ENCODE measurements at places on chromosomes 5 and 9. TPM values are rescaled to one million over a fixed set of nuclear protein-coding genes. Genes with fewer than 3 reads are reported as not detected.

The CCDC192 gene
- polyA plus RNA-seq, result 1.6 TPM

The TAF11L10 gene
- polyA plus RNA-seq, result not detected

The TRPM6 gene
- 0.76 TPM for polyA plus RNA-seq

The FABP6 gene
- polyA plus RNA-seq, result 4.9 TPM

The SLC1A3 gene
- polyA plus RNA-seq, result 738 TPM

The GLDC gene
- polyA plus RNA-seq, result 41.1 TPM

The TRIM7 gene
- 7.3 TPM for polyA plus RNA-seq

The TAL2 gene
- polyA plus RNA-seq, result 1.2 TPM

The CATSPER3 gene
- 0.75 TPM for polyA plus RNA-seq

The EGFLAM gene
- polyA plus RNA-seq, result 13.1 TPM

The THBS4 gene
- polyA plus RNA-seq, result 25.9 TPM

- no peak overlapping the region for H3K4me3 ChIP-seq
- H3K36me3 ChIP-seq, result no peaks in the 10 kb centered on the region
- DNase-seq, result no peak
- no peak overlapping the region for H3K27ac ChIP-seq
- peaks cover 5% of the 10 kb centered on the region for H3K4me1 ChIP-seq
These were observed 31.1 kb downstream of the SEMA6A start for GRCh38 chr5:116543501-116543900.

DNA sequence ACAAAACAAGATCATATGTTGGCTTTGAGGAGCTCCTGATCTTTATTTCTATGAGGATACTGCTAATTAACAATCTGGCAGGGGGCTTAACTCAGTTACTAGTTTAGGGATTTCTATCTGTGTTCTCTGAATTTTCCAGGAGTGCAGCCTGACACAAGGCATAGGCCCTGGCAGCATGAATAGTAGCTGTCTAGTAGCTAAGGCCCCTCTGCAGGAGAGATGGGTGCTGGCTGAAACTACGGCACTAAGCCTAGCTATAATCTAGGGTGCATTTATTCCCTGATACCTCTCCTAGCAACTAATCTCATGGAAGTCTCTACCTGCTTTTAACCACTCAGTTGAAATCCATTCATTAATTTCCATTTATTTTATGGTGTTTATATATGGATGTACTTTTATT, 268.2 kb downstream of the TMEM232 start:
- H3K27ac ChIP-seq, result no peak overlapping the region
- H3K27me3 ChIP-seq, result no peaks in the 10 kb centered on the region
- H3K4me3 ChIP-seq, result no peak overlapping the region
- no peak for DNase-seq
- no peaks in the 10 kb centered on the region for H3K36me3 ChIP-seq

DNA sequence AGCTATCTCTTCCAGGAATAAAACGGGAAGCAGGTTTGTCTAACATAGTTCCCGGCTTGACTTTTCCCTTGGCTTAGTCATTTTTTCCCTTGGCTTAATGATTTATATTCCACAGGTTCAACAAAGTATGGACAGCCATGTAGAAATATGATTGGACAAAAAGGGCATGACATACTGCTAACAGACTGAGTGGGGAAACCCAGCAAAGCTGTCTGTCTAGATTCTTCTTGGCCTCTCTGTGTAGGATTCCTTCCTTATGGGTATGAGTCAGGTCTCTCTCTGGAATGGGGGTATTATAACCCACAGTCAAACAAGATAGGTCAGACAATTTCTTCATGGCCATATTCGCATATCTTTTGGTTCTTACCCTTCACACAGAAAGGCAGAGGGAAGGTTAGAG, 5.7 kb upstream of the MTAP start:
- no peak overlapping the region for H3K27ac ChIP-seq
- DNase-seq, result no peak
- no peaks in the 10 kb centered on the region for H3K36me3 ChIP-seq
- H3K4me3 ChIP-seq, result no peak overlapping the region
- H3K27me3 ChIP-seq, result peaks cover 8% of the 10 kb centered on the region

DNA sequence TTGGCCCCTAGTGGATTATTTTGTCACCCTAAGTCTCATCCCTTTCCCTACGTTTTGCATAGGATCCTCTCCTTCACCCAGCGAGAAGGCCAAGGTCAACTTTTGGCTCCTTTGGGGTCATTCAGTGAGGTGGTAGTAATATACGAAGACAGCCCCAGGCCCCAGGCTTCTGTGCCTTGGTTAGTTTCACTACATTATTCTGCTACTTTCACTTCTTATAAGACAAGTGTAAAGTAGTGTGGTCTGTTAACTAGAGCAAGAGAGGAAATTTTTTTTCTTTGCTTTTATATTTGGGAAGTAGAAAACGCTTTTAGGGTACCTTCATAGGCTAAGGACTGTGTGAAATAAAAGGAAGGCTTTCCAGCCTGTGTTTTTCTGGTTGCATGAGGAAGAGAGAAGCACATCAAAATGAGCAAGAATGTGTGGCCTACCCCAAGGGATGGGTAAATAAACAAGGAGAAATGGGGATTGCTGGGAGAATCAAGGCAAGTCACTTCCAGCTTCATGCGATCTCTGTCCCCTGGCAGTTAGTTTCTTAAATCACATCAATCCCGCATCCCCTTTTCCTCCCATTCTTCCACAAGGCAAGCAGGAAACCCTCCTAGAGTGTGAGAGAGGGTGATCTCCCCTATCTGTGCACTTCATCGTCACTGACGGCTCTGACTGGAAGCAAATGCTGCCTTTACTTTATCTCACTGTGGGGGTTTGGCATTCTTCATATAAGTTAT, 677.0 kb upstream of the WWC1 start:
- no peak overlapping the region for H3K27ac ChIP-seq
- H3K4me1 ChIP-seq, result no peaks in the 10 kb centered on the region
- no peak for DNase-seq
- H3K4me3 ChIP-seq, result no peak overlapping the region
- H3K27me3 ChIP-seq, result no peaks in the 10 kb centered on the region

DNA sequence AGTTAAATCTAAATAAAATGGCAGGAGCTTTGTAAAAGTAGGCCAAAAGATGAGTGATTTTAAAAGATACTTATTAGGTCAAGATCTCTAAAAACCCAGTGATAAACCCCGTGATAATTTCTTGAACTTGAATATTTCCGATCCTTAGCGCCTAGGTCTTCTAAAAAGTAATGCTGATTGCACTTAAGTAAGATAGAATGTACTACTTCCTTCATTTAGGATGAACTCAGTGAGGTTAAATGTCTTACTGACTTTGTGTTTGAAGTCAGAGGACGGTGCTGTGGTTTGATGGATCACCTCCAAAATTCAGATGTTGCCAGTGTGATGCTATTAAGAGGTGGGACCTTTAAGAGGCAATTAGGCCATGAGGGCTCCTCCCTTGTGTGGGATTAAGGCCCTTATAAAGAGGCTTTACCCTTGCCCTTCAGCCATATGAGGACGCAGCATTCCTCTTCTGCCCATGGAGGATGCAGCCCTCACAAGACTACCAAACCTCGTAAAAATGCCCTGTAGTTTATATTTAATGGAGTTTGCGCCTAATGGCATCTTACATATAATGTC, 130.1 kb downstream of the TRIO start:
- H3K4me3 ChIP-seq, result no peak overlapping the region
- H3K36me3 ChIP-seq, result peaks cover 3% of the 10 kb centered on the region
- no peaks in the 10 kb centered on the region for H3K27me3 ChIP-seq
- H3K4me1 ChIP-seq, result peaks cover 17% of the 10 kb centered on the region
- H3K27ac ChIP-seq, result no peak overlapping the region

GRCh38 chr9:12643686-12644085, 49.5 kb upstream of the TYRP1 start:
- H3K4me1 ChIP-seq, result no peaks in the 10 kb centered on the region
- H3K4me3 ChIP-seq, result no peak overlapping the region
- no peak overlapping the region for H3K27ac ChIP-seq
- no peak for DNase-seq
- H3K36me3 ChIP-seq, result no peaks in the 10 kb centered on the region

GRCh38 chr9:87029905-87030304, 82.6 kb upstream of the GAS1 start:
- DNase-seq, result no peak
- H3K27ac ChIP-seq, result no peak overlapping the region
- no peaks in the 10 kb centered on the region for H3K36me3 ChIP-seq
- no peak overlapping the region for H3K4me3 ChIP-seq

- H3K4me1 ChIP-seq, result no peaks in the 10 kb centered on the region
- DNase-seq, result no peak
- no peak overlapping the region for H3K4me3 ChIP-seq
- no peak overlapping the region for H3K27ac ChIP-seq
- H3K27me3 ChIP-seq, result no peaks in the 10 kb centered on the region
These were observed 35.8 kb downstream of the SLC36A1 start for GRCh38 chr5:151483176-151483575.

DNA sequence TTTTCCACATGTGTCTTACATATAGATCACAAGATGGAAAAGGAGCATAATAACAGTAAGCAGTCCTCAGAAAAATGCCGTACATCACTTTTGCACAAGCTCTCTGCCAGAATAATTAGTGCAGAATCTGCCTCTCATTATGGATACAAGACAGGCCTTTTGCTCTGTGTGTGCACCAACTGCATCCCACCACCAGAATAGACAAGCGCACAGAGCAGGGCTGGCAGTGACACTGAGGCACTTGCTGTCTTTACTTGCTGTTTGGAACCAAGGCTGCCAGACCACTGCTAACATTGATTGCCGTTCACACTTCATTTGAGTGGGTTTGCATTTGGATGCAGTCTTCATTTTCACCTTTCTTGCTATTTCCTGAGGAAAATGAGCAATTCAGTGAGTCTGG, 741.3 kb downstream of the TLE1 start:
- H3K4me3 ChIP-seq, result no peak overlapping the region
- no peaks in the 10 kb centered on the region for H3K4me1 ChIP-seq
- DNase-seq, result peak; percentile 7
- H3K36me3 ChIP-seq, result no peaks in the 10 kb centered on the region
- H3K27ac ChIP-seq, result no peak overlapping the region

- no peaks in the 10 kb centered on the region for H3K27me3 ChIP-seq
- no peak for DNase-seq
- peaks cover 11% of the 10 kb centered on the region for H3K4me1 ChIP-seq
- H3K36me3 ChIP-seq, result peaks cover 3% of the 10 kb centered on the region
- no peak overlapping the region for H3K4me3 ChIP-seq
These were observed 44.0 kb downstream of the RNF130 start for GRCh38 chr5:180027459-180028089.

DNA sequence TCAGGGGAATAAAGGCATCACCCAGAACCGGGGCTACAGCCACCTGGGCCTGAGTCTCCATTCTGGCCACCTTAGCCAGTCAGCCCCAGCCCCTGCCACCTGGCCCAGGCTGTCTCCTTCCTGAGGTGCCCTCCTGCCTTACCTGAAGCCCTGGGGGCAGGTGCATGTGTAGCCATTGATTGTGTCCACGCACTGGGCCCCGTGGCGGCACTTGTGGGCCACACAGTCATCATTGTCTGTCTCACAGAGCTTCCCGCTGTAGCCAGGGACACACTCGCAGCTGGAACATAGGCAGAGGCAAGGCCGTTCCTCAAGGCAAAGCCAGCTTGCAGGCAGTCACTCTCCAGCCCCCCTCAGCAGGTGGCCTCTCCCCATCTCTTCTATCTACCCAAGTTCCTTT, 107.7 kb upstream of the PANK3 start:
- peaks cover 4% of the 10 kb centered on the region for H3K36me3 ChIP-seq
- H3K27ac ChIP-seq, result no peak overlapping the region
- no peak overlapping the region for H3K4me3 ChIP-seq
- no peak for DNase-seq
- peaks cover 1% of the 10 kb centered on the region for H3K4me1 ChIP-seq

DNA sequence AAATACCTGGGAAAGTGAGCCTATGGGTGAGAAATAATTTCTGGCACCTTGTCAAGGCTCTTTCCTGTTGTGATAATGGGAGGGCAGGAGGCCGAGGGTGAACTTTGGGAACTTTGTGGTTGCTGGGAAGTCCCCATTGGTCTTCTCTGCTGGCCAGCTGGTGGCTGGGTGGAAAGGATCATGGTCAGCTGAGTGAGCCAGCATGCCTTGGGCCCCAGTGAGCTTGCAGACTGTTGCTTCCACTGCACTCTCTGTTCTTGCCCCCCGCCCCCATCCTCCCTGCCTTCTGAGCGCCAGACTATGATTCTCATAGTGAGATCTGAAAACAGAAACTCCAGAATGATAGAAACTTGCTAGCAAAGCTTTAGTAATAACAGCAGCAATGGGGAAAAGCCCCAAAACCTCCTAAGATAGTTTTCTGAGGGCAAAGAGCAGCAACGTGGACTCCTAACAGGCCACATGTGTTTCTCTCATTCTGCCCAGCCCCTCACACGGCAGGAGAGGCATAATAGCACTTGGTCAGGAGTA, 139.2 kb upstream of the SMARCA2 start:
- H3K4me3 ChIP-seq, result no peak overlapping the region
- H3K27me3 ChIP-seq, result no peaks in the 10 kb centered on the region

GRCh38 chr5:157857816-157858526, 974 bp downstream of the CLINT1 start:
- no peak for DNase-seq
- peak overlapping the region; percentile 92 for H3K4me3 ChIP-seq
- H3K4me1 ChIP-seq, result peaks cover 6% of the 10 kb centered on the region
- H3K36me3 ChIP-seq, result no peaks in the 10 kb centered on the region

GRCh38 chr9:87212605-87213021, 265.3 kb upstream of the GAS1 start:
- H3K27me3 ChIP-seq, result no peaks in the 10 kb centered on the region
- H3K27ac ChIP-seq, result no peak overlapping the region
- no peak overlapping the region for H3K4me3 ChIP-seq
- no peaks in the 10 kb centered on the region for H3K36me3 ChIP-seq

DNA sequence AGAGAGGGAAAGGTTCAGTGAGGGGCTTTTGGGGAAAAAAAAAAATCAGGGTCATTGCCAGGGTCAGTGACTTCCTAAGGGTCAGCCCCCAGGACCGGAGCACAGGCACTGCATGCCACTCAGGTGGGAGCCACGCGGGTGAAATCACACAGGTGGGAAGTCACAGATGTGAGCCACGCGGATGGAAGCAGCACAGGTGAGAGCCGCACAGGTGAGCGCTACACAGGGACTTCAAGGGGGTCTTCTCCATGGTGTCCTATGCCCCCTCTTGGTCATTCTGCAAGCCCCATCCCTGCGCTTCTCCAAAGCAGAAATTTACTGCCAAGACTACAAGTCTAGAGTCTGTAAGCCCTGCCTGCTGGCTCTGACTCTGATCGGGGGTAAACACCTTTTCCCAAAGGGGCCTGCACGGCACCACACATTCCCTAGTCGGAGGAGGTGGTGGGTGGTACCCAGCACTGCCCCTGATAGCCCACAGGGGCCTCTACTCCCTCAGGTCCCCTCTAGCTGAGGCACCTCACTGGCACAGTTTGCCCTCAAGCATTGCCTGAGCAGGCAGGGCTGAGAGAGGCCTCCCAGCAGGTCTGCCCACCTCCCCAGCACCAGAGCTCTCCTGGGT, 18.3 kb upstream of the OBP2B start:
- H3K4me1 ChIP-seq, result no peaks in the 10 kb centered on the region
- no peaks in the 10 kb centered on the region for H3K27me3 ChIP-seq
- no peak overlapping the region for H3K27ac ChIP-seq
- no peak overlapping the region for H3K4me3 ChIP-seq
- DNase-seq, result no peak

- H3K27me3 ChIP-seq, result no peaks in the 10 kb centered on the region
- no peak for DNase-seq
- no peak overlapping the region for H3K27ac ChIP-seq
- H3K4me1 ChIP-seq, result no peaks in the 10 kb centered on the region
- no peaks in the 10 kb centered on the region for H3K36me3 ChIP-seq
These were observed 63.5 kb downstream of the MEF2C start for GRCh38 chr5:88819301-88819999.

- no peak overlapping the region for H3K27ac ChIP-seq
- no peak overlapping the region for H3K4me3 ChIP-seq
- no peaks in the 10 kb centered on the region for H3K4me1 ChIP-seq
- no peaks in the 10 kb centered on the region for H3K36me3 ChIP-seq
- no peaks in the 10 kb centered on the region for H3K27me3 ChIP-seq
- no peak for DNase-seq
These were observed 120.8 kb downstream of the DMRT2 start for GRCh38 chr9:1170918-1171317.

Measured in spinal cord (tissue), 10 donors.